Natural killer cell treated with Interleukin-12 subunit alpha and Interleukin-12 subunit beta and Interleukin-15 and Interleukin-18, amount 100 ng/mL, for 72 hours (primary cell): ENCODE measurements at places on chromosomes 7 and 10. TPM values are rescaled to one million over a fixed set of nuclear protein-coding genes. Genes with fewer than 3 reads are reported as not detected.

DNA sequence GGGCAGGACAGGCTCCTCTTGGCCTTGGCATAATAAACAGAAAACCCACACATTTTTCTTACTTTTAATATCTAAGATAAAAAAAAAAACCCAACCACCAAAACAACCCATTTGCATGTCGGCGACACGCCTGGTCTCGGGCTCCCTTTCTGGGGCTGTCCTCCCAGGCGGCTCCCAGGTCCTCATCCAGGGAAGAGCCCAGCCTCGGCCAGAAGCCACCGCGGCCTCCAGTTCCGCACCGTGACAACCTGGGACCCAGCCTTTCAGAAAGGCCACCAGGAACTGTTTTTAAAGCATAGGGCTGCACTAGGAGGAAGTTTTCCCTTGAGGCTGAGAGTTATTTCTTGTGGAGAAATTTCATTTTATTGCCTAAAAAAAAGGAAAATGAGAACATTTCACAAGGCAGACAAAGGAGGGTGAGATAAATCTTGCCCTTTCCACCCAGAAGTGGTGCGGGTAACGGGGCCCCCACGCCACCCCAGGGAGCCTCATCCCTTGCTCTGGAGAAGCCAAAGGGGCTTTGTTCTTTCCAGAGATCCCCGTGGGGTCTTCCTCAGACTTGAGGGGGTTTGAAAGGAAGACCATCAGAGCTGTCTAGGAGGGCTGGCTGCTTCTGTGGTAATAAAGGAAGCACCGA lies 39.2 kb upstream of the MKRN1 start:
- H3K36me3 ChIP-seq, result no peaks in the 10 kb centered on the region
- H3K27ac ChIP-seq, result no peak overlapping the region
- no peak overlapping the region for H3K4me3 ChIP-seq
- no peak for DNase-seq

GRCh38 chr7:31633894-31634494 lies 53.0 kb upstream of the PPP1R17 start:
- H3K4me1 ChIP-seq, result no peaks in the 10 kb centered on the region
- DNase-seq, result no peak
- H3K4me3 ChIP-seq, result no peak overlapping the region
- no peaks in the 10 kb centered on the region for H3K27me3 ChIP-seq

- no peak for DNase-seq
- no peaks in the 10 kb centered on the region for H3K4me1 ChIP-seq
- peaks cover 8% of the 10 kb centered on the region for H3K27me3 ChIP-seq
- H3K4me3 ChIP-seq, result no peak overlapping the region
- no peaks in the 10 kb centered on the region for H3K36me3 ChIP-seq
Measured at GRCh38 chr10:34183016-34183796, 631.9 kb downstream of the PARD3 start.

CAMK2B gene
- total RNA-seq, result not detected

ITGB8 gene
- 0.10 TPM for total RNA-seq

DNA sequence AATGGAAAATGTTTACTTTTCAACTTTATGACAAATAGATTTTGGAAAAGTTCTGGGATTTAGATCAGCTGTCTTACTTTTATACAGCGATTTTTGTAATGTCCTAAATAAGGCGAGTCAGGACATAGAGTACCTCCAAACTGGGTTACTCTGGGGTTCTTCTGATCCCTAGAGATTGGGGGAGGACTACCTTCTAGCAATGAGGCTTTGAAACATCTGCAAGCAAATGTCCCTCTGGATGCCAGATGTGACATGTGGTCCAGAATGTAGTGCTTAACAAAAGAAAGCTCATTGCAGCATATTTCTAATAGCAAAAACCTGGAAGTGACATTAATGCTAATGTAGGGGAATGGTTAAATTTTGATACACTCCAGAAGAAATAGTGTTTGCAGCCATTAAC lies 36.1 kb downstream of the ABRAXAS2 start:
- H3K36me3 ChIP-seq, result no peaks in the 10 kb centered on the region
- no peak overlapping the region for H3K4me3 ChIP-seq
- H3K4me1 ChIP-seq, result no peaks in the 10 kb centered on the region
- no peak for DNase-seq

DNA sequence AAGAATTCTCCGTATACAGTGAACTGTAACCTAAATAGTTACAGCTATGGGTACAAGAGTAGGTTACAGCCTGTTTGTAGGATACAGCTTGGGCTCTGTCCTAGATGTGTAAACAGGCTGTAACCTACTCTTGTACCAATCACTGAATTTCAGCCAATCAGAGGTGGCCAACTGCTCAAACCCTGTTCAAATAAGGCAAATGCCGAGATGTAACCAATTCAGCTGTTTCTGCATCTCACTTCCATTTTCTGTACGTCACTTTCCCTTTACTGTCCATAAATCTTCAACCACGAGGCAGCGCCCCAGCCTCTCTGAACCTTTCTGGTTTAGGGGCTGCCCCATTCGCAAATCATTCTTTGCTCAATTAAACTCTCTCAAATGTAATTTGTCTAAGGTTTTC lies 8.3 kb upstream of the MMP21 start:
- no peak overlapping the region for H3K4me3 ChIP-seq
- peaks cover 10% of the 10 kb centered on the region for H3K4me1 ChIP-seq
- DNase-seq, result no peak
- no peaks in the 10 kb centered on the region for H3K27me3 ChIP-seq
- no peak overlapping the region for H3K27ac ChIP-seq

SPDYE1 gene
- total RNA-seq, result not detected

GRCh38 chr7:64602086-64602485 lies 39.2 kb upstream of the ZNF680 start:
- DNase-seq, result no peak
- no peaks in the 10 kb centered on the region for H3K4me1 ChIP-seq
- H3K36me3 ChIP-seq, result peaks cover 6% of the 10 kb centered on the region
- H3K27ac ChIP-seq, result no peak overlapping the region
- no peak overlapping the region for H3K4me3 ChIP-seq

- no peak for DNase-seq
- no peak overlapping the region for H3K27ac ChIP-seq
- no peaks in the 10 kb centered on the region for H3K36me3 ChIP-seq
- no peak overlapping the region for H3K4me3 ChIP-seq
- H3K27me3 ChIP-seq, result no peaks in the 10 kb centered on the region
Measured at GRCh38 chr7:11749629-11750028, 82.4 kb downstream of the THSD7A start.
